GM23248 (cell line): ENCODE measurements at places on chromosomes 11 and 22. TPM values are rescaled to one million over a fixed set of nuclear protein-coding genes. Genes with fewer than 3 reads are reported as not detected.

OR2D2 gene
- total RNA-seq = 0.22 TPM in 1 of 2 replicates, not detected in the other

MYEOV gene
- total RNA-seq = 0.63 and 0.86 TPM in 2 replicates

RBMXL2 gene
- total RNA-seq = not detected in 2 replicates

GP1BB gene
- 7.1 and 10.2 TPM in 2 replicates for total RNA-seq

TENM4 gene
- 0.11 and 0.25 TPM in 2 replicates for total RNA-seq

OR8A1 gene
- not detected in 2 replicates for total RNA-seq

RIBC2 gene
- total RNA-seq = 0.25 and 0.32 TPM in 2 replicates

KRTAP5-8 gene
- total RNA-seq = not detected in 2 replicates
